ENCODE measurements at places on chromosomes 4 and X.

GRCh38 chrX:107597264-107597663, 31.0 kb upstream of the PRPS1 start:
- no peak for DNase-seq

DNA sequence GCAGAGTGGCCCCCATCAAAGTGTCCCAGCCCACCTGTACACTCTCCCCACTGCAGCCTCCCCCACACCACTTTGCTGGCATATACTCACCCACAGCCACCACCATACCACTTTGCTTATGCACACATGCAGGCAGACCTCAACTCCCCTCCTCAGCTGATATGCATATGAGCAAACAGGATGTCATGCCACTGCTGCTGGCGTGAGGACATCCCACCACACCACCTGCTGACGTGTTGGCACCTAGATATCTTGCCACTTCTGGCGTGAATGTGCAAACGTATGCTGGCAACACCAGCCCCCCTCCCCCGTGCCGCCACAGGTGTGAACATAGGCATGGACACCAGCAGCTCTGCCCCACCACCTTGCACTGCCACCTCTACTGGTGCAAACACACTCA, 22.4 kb upstream of the MAGEA8 start:
- no peak for DNase-seq

- no peak for DNase-seq
These were observed 217.2 kb upstream of the BOD1L1 start for GRCh38 chr4:13844740-13845139.

DNA sequence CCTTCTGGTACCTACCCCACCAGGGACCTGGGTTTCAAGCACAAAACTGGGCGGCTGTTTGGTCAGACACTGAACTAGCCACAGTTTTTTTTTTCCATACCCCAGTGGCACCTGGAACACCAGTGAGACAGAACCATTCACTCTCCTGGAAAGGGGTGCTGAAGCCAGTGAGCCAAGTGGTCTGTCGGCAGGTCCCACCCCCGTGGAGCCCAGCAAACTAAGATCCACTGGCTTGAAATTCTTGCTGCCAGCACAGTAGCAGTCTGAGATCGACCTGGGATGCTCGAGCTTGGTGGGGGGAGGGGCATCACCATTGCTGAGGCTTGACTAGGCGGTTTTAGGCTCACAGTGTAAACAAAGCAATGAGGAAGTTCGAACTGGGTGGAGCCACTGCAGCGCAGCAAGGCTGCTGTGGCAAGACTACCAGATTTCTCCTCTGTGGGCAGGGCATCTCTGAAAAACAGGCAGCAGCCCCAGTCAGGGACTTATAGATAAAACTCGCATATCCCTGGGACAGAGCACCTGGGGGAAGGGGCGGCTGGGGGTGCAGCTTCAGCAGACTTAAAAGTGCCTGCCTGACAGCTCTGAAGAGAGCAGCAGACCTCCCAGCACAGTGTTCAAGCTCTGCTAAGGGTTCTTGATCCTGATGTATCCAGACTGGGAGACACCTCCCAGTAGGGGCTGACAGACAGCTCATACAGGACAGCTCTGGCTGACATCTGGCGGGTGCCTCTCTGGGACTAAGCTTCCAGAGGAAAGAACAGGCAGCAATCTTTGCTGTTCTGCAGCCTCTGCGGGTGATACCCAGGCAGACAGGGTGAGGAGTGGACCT, 223.0 kb downstream of the COX18 start:
- no peak for DNase-seq

GRCh38 chrX:78092296-78092695, 11.8 kb upstream of the PGK1 start:
- DNase-seq = no peak

- DNase-seq = peak; percentile 69
These were observed 37.8 kb upstream of the SLC9A7 start for GRCh38 chrX:46796574-46797191.

GRCh38 chr4:156378033-156378665, 424.5 kb upstream of the CTSO start:
- no peak for DNase-seq
